ENCODE measurements at places on chromosomes 3 and 15. TPM values are rescaled to one million over a fixed set of nuclear protein-coding genes. Genes with fewer than 3 reads are reported as not detected.

The WWTR1 gene
- 30.3 TPM for total RNA-seq

The NR2E3 gene
- under 0.01 TPM for total RNA-seq

The CACNA1D gene
- under 0.01 TPM for total RNA-seq

The ITIH3 gene
- total RNA-seq: 1.1 TPM

The SLC12A8 gene
- 2.2 TPM for total RNA-seq

The ZNF80 gene
- total RNA-seq: not detected

The SOX14 gene
- total RNA-seq: not detected

The GRK7 gene
- not detected for total RNA-seq

The MEIS2 gene
- 50.3 TPM for total RNA-seq

The CEP19 gene
- total RNA-seq: 1.7 TPM

The ACP3 gene
- total RNA-seq: 0.54 TPM

The IL16 gene
- 0.18 TPM for total RNA-seq

The RPL4 gene
- 6,510 TPM for total RNA-seq

The STRA6 gene
- total RNA-seq: not detected

The C3orf49 gene
- not detected for total RNA-seq

The TMEM40 gene
- total RNA-seq: not detected

The SOX2 gene
- not detected for total RNA-seq

The PIF1 gene
- total RNA-seq: 5.3 TPM

The LRRC3B gene
- total RNA-seq: not detected

The SEC61A1 gene
- 478 TPM for total RNA-seq

The PRTG gene
- total RNA-seq: 1.7 TPM

The SLC28A2 gene
- total RNA-seq: not detected

The WDR93 gene
- not detected for total RNA-seq

The ANKRD34C gene
- not detected for total RNA-seq

The GRAMD1C gene
- 5.0 TPM for total RNA-seq

The ATP11B gene
- 39.6 TPM for total RNA-seq

The CGNL1 gene
- under 0.01 TPM for total RNA-seq

The FHIT gene
- not detected for total RNA-seq

The SNRK gene
- 23.1 TPM for total RNA-seq

The CPN2 gene
- not detected for total RNA-seq

The VGLL3 gene
- 97.3 TPM for total RNA-seq

The MOBP gene
- total RNA-seq: not detected
